CD4-positive, alpha-beta T cell treated with Interleukin-2 at 100 ng/mL for 4 hours (primary cell): ENCODE measurements at places on chromosomes 7 and 10.

DNA sequence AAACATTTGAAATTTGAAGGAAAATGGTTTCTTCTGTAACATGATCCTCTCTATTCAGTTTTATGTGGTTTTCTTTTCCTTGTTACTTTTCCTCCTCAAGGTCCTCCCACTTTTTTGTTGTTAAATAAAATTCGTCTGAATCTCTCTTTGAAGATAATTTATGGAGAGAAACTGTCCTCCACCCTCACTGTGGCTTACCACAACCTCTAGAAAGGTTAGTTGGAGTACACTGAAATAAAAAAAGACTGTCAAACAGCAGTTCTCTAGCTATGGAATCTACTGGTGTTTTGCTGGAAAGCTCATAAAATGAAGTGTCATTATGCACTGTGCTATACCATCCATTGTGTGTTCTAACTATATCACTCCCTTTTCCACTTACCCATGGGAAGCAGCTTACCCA is 189.4 kb downstream of the HDAC9 start:
- DNase-seq = no peak

DNA sequence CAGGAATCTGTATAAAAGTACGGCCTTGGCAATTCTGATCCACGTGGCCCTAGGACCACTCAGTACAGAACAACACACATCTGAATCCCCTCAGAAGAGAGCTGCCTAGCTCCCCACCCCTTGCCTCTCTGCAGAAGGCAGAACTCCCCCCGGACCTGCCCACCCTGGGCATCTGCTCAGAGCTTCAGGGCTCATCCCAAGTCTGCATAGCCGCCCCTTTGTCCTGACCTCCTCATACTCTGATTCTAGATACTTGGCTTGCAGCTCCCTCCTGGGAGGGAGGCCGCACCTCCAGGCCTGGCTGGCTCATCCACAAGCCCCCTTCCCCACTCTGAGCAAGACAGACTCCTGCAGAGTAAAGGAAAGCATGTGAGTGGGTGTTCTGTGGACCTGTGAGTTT is 49.6 kb downstream of the GRID1 start:
- DNase-seq = no peak

DNA sequence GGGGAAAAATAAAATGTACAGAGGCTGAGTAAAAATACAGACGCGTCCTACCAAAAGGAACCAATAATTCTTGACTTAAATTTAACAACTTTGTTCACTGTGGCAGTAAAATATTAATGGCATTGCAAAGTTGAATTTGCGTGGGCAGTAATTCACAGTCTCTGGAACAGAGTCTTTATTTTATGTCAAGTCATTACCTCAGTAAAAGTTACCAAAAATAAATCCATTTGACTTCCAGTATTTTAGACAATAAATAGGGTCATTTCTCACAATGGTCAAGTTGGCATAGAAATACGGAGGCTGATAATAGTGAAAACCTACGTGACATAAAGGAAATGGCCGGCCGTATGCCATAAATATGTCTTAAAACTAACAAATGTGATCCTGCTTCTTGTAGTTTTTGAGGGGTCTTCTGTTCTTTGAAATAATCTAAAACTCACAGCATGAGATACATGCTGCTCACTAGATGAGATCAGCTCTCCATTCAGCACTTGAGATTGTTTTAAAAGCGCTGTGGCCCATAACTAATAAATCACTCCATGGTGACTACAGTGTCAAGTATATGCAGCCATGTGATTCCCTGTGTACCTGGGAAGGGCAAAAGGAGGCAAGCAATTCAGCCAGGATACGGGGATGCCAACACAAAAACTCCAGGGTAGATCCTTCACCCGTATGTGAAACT is 75.3 kb downstream of the DOCK4 start:
- DNase-seq = no peak

GRCh38 chr10:409408-410040 is 274.3 kb downstream of the ZMYND11 start:
- DNase-seq = no peak

DNA sequence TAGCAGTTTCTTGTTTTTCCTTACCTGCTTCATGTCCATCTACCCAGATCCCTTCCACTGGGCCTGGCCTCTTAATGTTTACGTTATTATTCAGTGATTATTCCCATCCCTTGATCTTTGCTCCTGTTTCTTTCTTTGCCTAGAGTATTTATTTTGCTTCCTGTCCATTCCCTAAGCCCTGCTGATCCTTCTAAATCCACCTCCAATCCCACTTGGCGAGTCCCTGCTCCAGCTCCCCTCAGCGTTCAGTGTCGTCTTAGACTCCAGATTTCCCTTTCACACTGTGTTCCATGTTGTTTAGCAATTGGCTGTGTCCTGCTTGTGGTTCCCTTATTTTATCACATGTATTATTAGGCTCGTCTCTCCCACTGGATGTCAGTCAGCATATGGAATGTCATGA is 7.3 kb downstream of the PPP2R2D start:
- no peak for DNase-seq

GRCh38 chr10:75547391-75548298 is 116.2 kb downstream of the LRMDA start:
- no peak for DNase-seq

DNA sequence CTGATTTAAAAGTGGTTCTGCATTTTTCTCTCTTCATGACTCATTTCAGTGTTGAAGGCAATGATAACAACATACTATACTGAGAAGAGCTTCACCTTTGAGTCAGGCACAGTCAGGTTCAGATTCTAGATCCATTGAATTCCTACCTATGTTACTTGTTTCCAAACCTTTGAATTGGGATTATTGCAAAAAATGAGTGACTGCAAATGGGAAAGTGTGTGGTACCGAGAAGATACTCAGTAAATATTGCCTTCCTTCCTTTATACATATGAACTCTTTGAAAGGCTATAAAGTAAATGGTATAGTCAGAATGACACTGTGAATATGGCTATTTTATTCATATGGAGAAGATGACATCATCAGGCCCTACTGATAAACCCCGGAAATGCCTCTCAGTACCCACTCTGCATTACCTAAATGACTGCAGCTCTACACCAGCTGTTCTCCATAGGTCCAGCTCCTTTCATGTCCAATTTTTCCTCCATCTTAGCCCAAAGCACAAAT is 66.7 kb upstream of the FGL2 start:
- no peak for DNase-seq

GRCh38 chr10:33981301-33981700 is 646.8 kb upstream of the NRP1 start:
- no peak for DNase-seq

- DNase-seq = no peak
Measured at GRCh38 chr10:34003561-34003960, 669.1 kb upstream of the NRP1 start.

DNA sequence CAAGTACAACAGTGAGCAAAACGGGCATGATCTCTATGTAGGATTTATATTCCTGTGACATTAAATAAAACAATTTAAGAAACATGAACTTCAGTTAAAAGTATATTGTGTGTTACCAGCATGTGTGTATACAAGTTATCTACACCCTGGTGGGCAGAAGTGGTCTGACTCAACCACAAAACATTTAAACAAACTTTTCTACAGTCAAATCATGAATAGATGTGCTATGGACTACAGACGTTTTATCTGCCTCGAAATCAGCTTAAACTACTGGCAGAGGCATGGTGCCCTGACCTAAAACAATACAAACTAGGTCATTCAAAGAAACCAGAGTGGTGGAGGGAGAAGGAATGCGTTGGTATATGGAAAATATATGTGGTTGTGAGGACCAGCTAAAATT is 3.6 kb downstream of the ARL3 start:
- no peak for DNase-seq

- DNase-seq = no peak
Measured at GRCh38 chr10:132332433-132332754, 401 bp downstream of the LRRC27 start.

DNA sequence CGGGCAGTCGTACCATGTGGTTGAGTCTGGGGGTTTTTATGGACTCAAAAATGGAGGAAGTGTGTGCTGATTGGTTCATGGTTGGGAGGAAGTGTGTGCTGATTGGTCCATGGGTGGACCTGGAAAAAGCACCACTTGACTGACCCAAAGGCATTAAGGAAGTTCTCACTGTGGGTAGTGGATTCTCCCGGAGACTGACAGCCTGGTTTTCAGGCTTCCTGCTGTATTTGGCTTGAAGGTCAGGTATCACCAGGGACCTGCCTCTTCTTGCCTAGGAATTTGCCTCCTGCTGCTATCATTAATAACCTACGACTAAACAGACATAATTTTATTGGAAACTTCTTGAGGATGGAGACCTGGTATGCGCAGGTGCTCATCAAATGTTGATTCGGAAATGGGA is 268.8 kb upstream of the LRGUK start:
- no peak for DNase-seq

DNA sequence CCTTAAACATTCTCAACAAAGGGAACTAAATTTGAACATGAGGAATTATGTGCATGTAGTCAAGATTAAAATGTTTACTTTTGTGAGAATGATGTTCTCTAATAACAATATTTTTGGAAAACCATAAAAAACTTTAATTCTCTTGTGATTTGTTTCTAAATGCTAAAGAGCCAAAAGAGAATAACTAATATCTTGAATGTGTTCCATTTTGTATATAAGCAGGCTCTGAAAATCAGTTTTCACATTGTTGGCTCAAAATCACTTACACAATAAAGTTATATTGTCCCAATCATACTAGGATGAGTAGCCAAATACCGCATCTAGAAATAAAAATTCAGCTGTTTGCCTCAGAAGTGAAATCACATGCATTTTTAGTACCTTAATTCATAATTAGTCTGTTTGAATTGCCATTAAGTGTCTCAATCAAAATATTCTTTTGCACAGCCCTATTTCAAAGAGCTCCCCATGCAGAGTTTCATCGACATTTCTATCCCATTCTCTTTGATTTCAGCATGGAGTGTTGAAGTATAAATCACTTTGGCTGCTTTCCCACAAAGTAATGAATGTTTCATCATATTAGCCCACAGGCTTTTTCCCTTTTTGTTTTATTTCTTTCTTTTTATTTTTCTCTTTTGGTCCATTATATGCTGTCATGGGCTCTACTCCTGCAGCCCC is 420.3 kb upstream of the POM121L12 start:
- DNase-seq = no peak

- DNase-seq = no peak
Measured at GRCh38 chr7:75866114-75866488, 12.7 kb upstream of the RHBDD2 start.

- no peak for DNase-seq
Measured at GRCh38 chr7:76310102-76310957, 7.9 kb downstream of the HSPB1 start.

DNA sequence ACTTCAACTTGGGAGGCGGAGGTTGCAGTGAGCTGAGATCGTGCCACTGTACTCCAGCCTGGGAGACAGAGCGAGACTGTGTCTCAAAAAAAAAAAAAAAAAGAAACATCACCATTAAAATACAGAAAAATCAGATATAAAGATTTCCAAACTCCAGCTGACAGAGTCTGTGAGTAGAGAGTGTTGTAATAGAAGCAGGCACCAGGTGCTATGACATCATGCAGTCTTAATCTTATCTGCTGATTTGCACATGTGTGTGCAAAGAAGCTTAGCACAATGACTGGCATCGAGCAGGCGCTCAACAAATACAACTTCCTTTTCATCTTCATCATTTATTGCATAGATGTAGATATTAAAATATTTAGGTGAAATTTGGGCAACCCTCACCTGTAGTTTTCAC is 92.2 kb downstream of the PRKCQ start:
- no peak for DNase-seq

DNA sequence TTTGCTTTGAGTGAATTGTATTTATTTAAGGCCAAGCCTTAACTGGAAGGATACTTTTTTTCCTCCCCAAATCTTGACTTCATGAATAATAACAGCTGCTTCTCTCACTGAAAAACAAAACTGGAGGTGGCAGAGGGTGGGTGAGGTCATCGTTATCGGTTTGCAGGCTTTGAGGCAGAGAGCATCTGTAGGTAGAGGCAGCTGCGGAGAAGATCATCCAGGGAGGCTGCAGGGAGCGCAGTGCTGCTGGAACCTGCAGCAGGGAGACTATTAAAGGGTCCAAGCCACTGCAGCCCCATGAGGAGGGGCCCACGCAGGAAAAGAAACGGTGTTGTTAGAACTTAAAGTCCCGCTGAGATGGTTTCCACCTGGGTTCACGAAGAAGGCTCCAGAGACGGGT is 112.1 kb upstream of the SDK1 start:
- no peak for DNase-seq

- DNase-seq = no peak
Measured at GRCh38 chr10:54702583-54703485, 98.2 kb downstream of the PCDH15 start.

GRCh38 chr7:28695300-28696295 is 262.5 kb downstream of the TRIL start:
- no peak for DNase-seq

GRCh38 chr7:74398426-74398825 is 55.3 kb upstream of the GTF2IRD1 start:
- no peak for DNase-seq

DNA sequence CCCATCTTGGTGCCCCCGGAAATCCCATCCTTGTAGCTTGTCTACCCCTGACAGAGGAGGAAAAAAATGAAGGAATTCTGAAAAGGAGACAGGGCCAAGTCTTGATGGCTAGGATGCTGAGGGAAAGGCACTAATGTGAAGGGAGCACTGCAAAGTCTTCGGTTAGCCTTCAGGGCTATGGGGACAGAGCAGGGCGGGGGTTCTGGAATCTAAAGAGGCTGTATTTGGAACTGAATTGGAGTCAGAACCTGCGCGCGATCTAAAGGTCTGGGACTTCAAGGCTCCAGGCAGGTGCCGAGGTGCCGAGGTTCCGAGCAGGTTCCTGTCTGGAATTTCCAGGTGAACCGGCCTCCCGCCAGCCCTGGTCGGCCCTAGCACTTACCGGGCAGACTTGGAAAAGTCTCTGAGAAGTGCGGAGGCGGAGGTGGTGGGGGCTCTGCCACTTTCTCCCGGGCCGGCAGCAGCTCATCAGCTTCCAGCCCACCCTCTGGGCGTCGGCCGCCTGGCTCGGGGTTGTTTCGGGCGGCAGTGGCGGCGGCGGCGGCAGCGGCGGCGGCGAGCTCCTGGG is 781 bp downstream of the GBX1 start:
- no peak for DNase-seq

DNA sequence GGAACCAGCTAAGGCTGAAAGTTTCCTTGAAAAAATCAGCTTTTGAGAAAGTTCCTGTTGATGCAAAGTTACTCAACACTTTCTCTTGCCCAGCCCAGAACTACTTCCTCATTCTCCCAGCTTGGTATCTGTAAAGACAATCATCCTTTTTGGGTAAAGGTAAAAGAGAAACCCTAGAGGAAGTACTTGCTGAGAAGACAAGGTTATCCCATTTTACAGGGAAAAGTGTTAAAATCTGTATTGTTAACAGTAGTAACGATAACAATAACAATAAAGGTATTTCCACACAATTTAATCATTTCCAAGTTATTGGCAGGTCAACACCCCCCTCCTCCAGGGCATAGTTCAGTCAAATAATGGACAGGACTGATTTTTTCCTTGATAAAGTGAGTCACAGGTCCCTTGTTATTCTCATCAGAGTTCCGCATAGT is 2.4 kb downstream of the ALOX5 start:
- DNase-seq = no peak

GRCh38 chr10:69838853-69839252 is 37.1 kb downstream of the COL13A1 start:
- DNase-seq = no peak

GRCh38 chr7:17385612-17386011 is 87.2 kb downstream of the AHR start:
- DNase-seq = no peak

- no peak for DNase-seq
Measured at GRCh38 chr10:6211341-6211670, 8.6 kb downstream of the PFKFB3 start.
